GF-D8 (cell line): ENCODE measurements at places on chromosomes 12 and 14.

DNA sequence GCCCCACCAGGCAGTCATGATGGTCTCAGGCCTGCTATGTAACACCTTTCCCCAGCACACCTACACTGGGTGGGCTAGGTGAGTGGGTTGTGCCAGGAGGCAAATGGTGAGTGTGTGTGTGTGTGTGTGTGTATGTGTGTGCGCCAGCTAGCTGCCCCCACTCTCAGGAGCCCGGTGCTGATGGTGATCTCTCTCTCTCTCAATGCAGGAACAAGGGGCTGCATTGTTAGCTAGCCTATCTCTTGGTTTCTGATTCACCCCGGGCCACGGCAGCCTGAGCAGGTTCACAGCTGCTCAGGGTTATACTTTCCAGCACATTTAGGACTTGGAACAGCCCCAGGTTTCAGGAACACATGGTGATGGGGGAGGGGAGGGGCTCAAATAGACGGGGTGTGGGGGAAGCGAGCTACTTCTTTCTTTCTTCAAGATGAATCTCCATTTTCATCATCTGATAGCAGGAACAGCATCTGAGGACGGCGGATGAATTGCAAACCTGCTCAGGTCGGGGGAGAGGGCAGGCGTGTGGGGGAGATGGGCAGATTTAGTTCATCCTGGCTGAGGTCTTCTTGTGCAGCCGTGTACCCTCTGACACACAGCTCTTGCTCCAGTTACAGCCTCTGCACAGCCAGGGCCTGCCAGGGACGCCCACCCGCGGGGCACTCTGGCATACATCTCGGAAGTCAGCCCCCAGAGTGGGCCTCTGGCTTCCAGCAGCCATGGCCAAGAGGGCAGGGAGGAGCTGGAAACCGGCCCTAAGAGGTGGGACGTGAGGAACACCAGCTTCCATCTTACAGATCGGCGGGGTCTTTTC is 137.6 kb downstream of the ZFP36L1 start:
- no peak for DNase-seq

DNA sequence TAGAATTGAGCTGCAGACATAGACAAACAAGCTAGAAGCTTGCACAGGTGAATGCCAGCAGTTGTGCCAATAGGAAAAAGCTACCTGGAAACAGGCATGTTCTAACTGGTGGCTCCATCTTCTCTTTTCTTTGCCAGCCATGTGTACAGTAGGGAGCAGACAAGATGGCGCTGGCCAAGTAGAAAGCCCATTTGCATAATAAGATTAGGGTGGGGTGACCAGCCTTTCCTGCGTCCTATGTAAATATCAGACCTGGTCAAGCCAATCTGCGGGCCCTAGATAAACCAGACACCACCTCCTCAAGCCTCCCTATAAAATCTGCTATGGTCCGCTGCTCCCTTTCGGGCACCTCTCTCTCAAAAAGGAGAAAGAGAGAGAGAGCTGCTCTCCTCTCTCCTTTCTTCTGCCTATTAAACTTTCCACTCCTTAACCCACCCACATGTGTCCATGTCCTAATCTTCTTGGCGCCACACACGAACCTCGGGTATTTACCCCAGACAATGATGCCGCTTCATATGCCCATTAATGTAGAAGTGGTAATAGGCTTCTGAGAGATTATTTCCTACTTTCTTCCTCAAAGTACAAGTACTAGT is 201.0 kb downstream of the SLC25A21 start:
- no peak for DNase-seq

DNA sequence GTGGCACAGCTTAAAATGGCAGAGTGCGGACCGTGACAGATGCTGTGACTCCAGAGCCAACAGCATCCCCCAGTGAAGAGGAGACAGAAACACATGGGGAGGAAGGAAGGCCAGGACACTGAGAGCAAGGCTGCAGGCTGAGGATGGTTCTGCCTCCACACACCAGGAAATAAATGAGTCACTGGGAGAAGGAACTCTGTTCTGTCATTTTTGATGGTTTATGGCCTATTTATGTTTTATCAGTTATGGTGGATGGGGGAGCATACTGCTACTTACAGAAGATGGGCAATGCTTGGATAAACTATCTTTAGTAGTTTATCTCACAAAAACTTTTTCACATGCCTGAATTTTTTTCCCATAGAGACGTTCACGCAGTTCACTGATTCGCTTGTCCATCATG is 33.8 kb downstream of the ZFYVE21 start:
- DNase-seq, result no peak

DNA sequence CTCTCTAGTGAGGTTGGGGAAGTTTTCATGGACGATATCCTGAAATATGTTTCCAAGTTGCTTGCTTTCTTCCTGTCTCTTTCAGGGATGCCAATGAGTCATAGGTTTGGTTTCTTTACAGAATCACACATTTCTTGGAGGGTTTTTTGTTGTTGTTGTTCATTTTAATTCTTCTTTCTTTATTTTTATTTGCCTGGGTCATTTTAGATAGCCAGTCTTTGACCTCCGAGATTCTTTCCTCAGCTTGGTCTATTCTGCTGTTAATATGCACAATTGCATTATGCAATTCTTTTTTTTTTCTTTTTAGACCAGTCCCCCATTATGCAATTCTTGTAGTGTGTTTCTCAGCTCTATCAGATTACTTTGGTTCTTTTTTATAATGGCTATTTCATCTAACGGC is 338.9 kb downstream of the AEBP2 start:
- DNase-seq, result no peak

GRCh38 chr12:131941116-131941986 is 8.4 kb upstream of the EP400 start:
- DNase-seq, result no peak

DNA sequence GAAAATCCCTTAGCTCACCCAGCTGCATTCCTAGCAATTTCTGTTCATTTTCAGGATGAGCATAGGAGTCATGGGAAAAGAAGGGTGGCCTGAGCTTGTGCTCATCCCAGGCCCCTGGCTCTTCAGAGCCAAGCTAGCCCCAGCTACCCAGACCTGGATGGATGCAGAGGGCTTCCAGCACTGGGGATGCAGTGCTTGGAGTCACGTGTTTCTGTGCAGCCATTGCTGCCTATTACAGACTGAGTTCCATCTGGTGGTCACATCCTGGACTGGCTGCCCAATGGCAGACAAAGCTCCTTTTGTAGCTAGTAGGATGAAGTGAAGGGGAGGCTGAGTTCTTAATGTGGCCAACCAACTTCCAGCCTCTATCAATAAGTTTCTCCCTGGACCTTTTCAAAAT is 54.2 kb upstream of the JDP2 start:
- no peak for DNase-seq

DNA sequence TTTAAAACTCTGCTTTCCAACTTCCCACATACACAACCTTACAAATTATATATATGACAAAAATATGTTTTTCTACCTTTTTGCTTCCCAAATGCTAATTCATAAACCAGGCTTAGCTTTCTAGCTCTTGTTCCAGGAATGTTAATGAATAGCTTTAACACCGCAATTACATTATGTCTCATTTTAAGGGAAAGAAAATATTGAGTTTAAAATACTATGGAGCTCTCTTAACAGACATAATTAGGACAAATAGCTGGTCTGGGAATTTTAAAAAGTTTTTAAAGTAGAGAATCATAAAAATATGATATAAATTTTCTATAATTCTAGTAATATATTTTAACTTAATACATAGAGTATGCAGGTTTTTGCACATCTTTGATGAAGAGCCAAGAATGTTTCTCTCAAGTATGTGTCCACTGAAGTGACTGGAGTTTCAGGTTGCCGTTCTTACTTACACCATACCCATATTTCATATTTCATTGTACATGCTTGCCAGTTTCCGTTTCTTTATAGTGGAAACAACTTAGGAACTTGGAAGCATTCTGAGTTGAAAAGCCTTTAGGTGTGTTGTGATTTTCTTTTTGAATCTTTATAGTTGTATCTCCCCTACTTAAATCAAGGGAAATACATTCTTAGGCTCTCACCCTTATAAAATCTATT is 90.6 kb upstream of the SLCO1C1 start:
- no peak for DNase-seq

DNA sequence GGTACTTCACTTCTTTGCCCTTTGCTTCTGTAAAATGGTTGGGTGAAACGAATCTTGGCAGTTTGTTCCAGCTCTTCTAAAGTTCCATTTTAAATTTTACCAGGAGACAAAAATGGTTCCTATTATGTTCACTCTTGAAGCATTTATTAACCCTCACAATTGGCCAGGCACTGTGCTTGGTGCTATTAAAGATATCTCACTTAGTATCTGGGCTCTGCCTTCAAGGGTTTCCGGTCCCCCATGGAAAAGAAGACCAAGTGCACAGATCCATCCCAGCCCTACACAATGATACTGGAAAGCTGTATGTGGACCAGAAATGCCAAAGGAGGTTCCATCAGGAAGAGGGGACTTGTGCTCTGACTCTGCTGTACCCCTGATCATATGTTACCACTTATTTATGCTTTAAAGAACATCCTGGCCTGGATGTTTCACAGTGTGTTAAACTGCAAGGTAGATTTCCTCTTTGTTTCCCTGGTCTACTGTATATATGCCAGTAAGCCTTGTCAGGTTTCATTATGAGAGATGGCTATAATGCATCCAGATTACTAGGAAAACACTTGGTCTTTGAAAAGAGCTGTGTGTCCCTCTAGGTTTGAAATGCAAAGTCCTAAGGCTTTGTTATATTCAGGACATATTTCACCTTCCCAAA is 154.8 kb downstream of the PRKCH start:
- no peak for DNase-seq

DNA sequence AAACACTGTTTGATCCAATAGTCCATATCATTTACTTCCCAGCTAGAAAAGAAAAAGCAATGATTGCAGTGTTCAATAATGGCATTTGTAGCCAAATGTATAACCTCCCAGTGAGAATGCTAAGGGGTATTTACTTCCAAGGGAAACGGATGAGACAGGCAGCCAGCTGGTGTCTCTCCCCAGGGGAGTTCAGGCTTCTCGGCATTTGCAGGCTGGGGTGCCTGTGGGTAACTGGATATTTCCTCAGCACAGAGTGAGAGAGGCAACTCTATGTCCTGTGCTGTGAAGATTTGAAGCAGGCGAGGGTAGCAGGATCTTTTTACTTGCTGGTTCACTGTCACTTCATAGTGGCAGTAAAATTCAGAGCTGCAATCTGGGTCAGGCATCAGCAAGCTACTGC is 1455.6 kb upstream of the TMEM132C start:
- DNase-seq, result no peak

DNA sequence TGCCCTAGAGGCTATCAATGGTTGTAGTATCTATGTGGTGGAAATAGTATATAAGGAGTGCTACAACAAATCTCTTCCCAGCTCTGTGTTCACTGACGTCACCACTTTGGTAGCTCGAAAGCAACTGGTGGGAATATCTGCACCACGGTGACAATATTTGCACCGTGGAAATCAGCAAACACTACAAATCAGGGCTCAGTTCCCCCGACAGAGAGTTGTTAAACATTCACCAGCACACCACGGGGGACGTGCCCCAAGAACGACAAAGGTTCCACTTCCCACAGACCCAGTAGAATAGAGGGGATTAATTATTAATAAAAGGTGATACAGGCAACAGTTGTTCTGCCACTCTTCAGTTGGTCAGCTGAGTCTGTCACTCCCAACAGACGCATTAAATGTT is 98.4 kb downstream of the CCDC60 start:
- DNase-seq, result no peak

DNA sequence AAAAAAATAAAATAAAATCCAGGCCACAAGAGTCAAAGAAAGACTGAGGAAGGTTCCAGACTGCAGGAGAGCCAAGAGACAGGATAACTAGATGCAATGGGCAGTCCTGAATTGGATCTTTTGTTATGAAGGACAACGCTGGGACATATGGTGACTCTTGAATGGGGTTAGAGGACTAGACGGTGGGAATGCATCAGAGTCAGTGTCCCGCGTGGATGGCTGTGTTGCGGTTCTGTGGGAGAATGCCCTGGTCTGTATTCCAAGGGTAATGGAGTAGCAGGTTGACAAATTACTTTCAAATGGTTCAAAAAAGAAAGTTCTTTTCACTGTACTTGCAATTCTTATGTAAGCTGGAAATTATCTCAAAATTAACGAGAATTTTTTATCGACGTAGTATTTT is 20.1 kb downstream of the SSH1 start:
- no peak for DNase-seq

DNA sequence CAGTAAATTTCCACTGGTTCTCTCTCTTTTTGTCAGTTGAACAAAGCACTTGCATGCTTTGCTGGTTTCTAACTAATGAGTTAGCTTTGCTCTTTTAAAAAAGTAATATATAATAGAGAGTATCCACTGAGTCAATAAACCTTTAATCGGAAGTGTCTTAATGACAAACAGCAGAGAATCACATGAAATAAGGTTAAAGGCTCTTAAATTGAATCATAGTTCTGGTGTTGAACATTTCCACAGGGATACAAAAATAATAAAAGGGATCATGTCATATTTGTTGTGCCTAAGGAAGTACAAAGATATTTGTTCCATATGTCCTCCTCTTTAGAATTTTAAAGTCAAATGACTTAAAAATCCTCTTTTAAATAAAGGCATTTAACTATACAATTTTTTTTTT is 362.6 kb downstream of the LRIG3 start:
- DNase-seq, result no peak

- DNase-seq, result no peak
These were observed 8.3 kb upstream of the TRAF3 start for GRCh38 chr14:102769049-102769327.
